ENCODE measurements at places on chromosomes 11 and 22. TPM values are rescaled to one million over a fixed set of nuclear protein-coding genes. Genes with fewer than 3 reads are reported as not detected.

The CRYBA4 gene
- not detected for polyA plus RNA-seq

The HBB gene
- polyA plus RNA-seq: 273 TPM

The PRAME gene
- polyA plus RNA-seq: not detected

The MYBPC3 gene
- 0.75 TPM for polyA plus RNA-seq

The GUCY1A2 gene
- polyA plus RNA-seq: 5.7 TPM

The POU2AF3 gene
- polyA plus RNA-seq: 2.9 TPM

The COPB1 gene
- 83.1 TPM for polyA plus RNA-seq

The WBP2NL gene
- polyA plus RNA-seq: 1.7 TPM

The SCGB1A1 gene
- not detected for polyA plus RNA-seq

The TREH gene
- polyA plus RNA-seq: 0.19 TPM

The LSP1 gene
- 54.4 TPM for polyA plus RNA-seq

The SLC35F2 gene
- polyA plus RNA-seq: 4.1 TPM

The FAT3 gene
- polyA plus RNA-seq: 1.8 TPM

The NXPE1 gene
- not detected for polyA plus RNA-seq

The OR4D5 gene
- not detected for polyA plus RNA-seq

The AMPD3 gene
- 5.3 TPM for polyA plus RNA-seq

The RCOR2 gene
- polyA plus RNA-seq: 11.5 TPM

The TEX12 gene
- 0.33 TPM for polyA plus RNA-seq

The PPARA gene
- polyA plus RNA-seq: 22.8 TPM

The TMEM126A gene
- polyA plus RNA-seq: 37.3 TPM

The IFITM1 gene
- polyA plus RNA-seq: 12.2 TPM
